ENCODE measurements at places on chromosomes 2 and 18. TPM values are rescaled to one million over a fixed set of nuclear protein-coding genes. Genes with fewer than 3 reads are reported as not detected.

The FZD7 gene
- total RNA-seq, result 0.27 TPM

The BZW1 gene
- 1,370 TPM for total RNA-seq

The SLC39A6 gene
- 16.7 TPM for total RNA-seq

The PDK1 gene
- total RNA-seq, result 19.9 TPM

The TRIM43 gene
- 0.07 TPM for total RNA-seq

The CXCR4 gene
- total RNA-seq, result 93.5 TPM

The ALPG gene
- total RNA-seq, result not detected

The SEPTIN2 gene
- 564 TPM for total RNA-seq

The PLGLB2 gene
- 2.7 TPM for total RNA-seq

The BOLL gene
- total RNA-seq, result not detected

The CRIM1 gene
- total RNA-seq, result 862 TPM

The KYNU gene
- 0.43 TPM for total RNA-seq

The MOCOS gene
- 0.53 TPM for total RNA-seq
